ENCODE measurements at places on chromosomes 7 and 10.

- no peak for DNase-seq
These were observed 559 bp downstream of the VWC2 start for GRCh38 chr7:49773936-49774458.

GRCh38 chr10:43928425-43928968 is 279.8 kb upstream of the ZNF32 start:
- DNase-seq: no peak

- DNase-seq: no peak
These were observed 5.8 kb upstream of the AOC1 start for GRCh38 chr7:150846291-150847115.

DNA sequence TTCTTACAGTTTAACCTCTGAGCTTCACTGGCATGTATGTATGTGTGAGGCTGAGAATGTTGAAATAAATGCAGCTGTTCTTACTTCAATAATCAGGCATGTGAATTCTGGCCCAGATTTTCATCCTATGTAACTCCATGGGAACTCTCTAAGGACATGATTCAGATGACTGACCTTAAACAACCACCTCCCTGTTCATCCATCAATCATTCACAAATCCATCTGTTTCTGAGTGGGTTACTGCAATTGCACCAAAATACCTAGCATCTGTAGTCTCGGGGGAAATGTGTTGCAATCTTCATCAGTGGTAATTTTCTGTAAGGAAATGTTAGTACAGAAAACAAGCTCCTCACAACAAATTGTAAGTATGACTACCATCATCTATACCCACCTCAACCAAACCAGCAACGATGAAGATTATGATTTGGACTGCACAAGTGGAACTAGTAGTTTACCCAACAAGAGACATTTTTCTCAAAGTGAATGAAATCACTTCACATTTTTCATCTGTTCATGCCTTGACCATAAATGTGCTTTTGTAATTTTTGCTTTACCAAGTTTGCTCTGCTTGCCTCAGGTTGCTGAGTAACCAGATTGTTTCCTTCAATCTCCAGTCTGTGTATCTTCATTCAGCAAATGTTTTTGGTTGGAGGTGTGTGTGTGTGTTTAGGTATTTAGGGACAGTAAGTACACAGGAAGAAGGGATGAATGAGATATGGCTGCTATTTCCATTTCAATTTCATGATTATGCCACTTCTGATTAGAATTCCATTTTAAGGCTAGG is 65.7 kb upstream of the FZD8 start:
- no peak for DNase-seq

DNA sequence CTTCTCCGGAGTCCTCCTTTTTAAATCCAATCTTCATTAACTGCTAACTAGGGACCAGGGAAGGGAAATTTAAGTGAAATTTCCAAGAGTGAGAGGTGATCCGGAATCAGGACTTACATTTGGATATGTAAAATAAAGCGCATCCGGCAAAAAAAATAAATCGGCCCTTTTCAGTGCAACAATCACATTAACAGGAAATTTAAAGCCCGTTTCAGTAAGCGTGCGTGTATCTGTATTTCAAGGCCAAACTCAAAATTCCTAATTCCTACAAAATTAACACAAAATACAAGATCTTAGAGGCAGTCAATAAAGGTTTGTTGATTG is 771 bp downstream of the DNAJC9 start:
- peak; percentile 20 for DNase-seq

GRCh38 chr7:92043098-92043497 is 91.2 kb downstream of the CYP51A1 start:
- no peak for DNase-seq

DNA sequence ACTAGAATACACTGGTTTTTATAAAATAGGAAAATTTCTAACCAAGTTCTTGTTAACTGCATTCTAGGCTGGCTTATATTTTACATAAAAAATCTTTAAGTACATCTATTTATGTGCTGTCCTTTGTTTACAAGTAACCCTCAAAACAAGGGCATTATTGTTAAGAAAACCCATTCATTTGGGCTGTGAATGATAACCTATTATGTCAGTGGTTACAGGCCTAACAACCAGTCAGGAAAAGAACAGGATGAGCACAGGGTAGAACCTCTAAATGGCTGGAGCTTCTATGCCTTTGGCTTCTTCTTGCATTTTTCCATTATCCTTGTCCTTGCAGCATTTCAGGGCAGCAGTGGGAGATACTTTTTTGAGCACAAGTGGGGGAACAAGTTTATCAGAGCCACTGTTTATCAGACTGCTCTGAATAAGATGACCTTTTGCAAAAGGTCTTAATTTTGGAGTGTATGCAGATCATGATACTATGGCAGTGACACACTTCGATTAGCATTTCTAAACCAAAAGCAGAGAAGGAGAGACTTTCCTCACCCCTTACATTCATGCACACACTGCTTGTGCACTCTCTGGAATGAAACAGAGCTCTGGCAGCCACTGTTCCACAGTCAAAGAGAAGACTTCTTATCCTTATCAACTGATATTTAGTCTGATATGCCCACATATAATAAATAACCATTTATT is 10.9 kb downstream of the GPR37 start:
- DNase-seq: no peak

- DNase-seq: peak; percentile 9
These were observed 20.4 kb downstream of the RFC2 start for GRCh38 chr7:74233655-74234285.

GRCh38 chr10:81876253-81877077 is 1.5 kb downstream of the NRG3 start:
- DNase-seq: no peak

DNA sequence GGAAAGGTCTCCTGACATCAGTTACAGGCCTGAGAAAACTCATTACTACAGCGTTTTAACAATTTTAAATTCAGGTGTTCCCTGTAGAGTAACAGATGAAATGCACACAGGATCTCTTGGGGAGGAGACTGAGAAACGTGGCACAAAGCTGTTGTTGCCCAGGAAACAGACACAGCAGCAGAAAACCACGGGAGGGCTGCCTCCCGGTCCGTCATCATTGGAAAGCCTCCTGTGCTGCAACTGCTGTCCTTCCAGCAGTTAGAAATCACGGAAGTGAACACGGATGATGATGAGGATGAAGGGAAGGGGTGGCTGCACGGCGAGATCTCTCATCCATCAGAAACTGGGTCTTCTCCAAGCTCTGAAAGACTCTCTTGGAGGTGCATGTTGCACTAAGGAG is 94.6 kb upstream of the RNF32 start:
- DNase-seq: peak; percentile 1

All from astrocyte of the spinal cord (primary cell).